ENCODE measurements at places on chromosomes 4 and X.

DNA sequence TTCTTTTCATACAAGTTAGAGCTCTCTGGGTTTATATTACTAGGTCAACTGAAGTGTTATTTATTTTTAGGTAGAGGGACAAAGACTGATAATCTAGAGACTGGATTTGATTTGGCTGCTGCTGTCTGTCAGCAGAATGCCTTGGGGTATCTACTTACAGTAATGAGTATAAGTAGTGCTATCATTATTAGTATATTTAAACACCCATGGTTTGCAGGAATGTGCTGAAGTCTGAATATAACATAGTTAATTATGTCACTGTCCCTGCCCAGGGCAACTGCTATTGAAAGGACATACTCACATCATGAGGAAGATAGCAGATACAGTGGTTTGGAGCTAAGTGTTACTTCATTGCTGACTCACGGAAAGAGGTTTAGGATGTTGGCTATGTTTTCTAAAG, 76.2 kb downstream of the PRRG1 start:
- no peak for DNase-seq

DNA sequence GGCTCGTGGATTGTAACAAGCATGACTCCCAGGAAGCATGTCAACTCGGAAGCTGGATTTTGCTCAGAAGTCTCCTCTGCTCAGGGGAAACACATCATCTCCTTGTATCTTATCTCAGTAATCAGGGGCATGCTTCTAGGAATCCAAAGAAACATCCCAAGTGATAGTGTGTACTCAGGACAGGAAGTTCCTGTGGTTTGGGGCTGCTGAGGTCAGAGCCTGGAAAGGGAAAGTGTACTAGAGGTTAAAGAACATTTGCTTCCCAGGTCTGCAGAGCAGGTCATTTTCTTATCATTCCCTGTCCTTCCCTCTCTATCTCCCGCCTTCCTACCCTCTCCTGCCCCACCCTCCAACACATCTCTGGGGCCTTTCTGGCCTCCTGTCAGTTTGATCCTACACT, 38.8 kb downstream of the SLC34A2 start:
- no peak for DNase-seq

DNA sequence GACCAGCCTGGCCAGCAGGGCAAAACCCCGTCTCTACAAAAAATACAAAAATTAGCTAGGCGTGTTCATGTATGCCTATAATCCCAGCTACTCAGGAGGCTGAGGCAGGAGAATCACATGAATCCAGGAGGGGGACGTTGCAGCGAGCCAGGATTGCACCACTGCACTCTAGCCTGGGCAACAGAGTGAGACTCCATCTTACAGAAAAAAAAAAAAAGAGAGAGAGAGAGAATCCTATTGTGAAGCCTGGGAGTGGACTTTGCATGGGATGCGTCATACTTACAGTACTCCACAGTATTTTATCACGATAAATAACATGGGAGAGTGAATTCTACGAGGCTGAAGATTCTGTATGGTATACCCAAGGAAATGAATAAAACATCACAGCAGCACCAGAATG, 139.6 kb downstream of the AASDH start:
- DNase-seq = no peak

GRCh38 chrX:23759821-23760220, 16.7 kb upstream of the ACOT9 start:
- no peak for DNase-seq

- DNase-seq = no peak
Measured at GRCh38 chr4:162683659-162684370, 482.9 kb downstream of the NAF1 start.

DNA sequence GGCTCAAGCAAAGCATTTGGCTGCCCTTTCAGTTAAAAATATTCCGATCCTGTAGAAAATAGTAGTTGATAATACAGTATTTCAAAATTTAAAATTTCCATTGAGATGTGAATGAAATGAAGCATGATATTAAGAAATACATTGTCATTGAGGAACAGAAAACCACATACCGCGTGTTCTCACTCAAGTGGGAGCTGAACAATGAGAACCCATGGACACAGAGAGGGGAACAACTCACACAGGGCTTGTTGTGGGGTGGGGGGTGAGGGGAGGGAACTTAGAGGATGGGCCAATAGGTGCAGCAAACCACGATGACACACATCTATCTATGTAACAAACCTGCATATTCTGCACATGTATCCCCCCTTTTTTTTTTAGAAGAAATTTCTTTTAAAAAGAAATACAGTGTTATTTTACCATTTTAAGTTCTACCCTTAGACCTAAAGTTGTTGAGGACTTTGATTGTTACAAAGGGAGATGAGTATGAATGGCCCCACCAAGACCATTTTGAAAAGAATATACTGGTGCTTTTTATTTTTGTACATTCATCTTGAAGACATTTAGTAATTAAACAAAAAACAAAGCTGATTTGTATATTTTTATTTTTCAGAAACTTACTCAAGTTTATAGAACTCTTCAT, 52.0 kb upstream of the IL13RA1 start:
- no peak for DNase-seq

- DNase-seq = no peak
Measured at GRCh38 chr4:138225477-138225876, 16.7 kb downstream of the SLC7A11 start.

GRCh38 chrX:109384699-109385098, 97.2 kb downstream of the GUCY2F start:
- no peak for DNase-seq

- DNase-seq = no peak
Measured at GRCh38 chr4:128225148-128225547, 62.5 kb downstream of the PGRMC2 start.

DNA sequence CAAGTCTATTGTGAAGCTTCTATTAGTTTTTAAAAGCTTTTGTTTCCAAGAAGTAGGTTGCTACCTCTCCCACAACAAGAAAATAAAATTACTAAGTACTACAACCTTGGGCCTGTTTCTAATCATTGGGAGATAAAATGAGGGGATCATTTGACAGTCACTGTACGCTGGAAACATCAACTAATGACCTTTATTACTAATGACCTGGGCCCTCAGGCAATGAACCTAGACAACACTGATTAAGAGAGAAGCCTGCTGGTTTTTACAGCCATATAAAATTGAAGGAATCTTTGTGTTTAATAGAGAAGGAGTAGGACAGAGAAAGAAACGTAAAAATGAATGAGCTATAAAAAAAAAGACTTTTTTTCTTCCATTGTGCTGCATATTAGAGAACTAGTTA, 1000.9 kb downstream of the STPG2 start:
- no peak for DNase-seq

DNA sequence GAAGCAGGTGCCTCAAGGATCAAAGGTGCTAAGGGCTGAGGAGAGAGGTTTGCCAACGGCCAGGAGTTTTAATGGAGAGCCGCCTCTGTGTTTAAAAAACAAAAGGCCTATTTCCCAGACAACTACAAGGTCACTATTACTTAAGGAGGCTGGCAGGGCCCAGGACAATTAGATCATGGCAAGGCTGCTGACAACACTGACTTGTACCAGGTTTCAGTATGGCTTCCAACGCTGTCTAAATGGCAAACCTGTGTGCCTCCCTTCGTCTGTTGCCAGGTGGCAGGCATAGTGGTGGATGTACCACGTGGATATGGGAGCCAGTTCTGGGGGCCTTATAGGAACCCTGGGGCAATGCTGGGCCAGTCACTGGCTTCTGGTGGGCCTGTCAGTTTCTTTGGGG, 41.0 kb downstream of the NSG1 start:
- no peak for DNase-seq

DNA sequence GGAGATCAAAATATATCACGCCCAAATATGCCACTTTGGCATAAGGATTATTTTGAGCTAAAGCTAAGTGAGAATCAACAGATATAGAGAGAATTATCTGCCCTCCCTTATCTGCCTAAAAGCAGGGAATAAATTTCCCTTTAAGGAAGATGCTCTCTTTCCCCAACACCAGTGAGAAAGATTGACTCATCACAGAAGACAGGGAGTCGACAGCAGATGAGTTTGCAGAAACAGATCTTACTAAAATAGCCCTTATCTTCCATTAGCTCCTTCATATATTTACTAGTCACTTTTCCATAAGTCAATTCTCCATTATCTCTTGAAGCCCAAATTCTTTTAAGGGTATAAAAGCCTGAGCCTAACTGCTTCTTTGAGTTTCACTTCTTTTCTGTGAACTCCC, 156.6 kb downstream of the CAMK2D start:
- DNase-seq = no peak

- DNase-seq = no peak
Measured at GRCh38 chr4:22787753-22788375, 95.1 kb downstream of the GBA3 start.

GRCh38 chr4:154586296-154587033, 4.1 kb downstream of the FGA start:
- DNase-seq = no peak

All from DND-41 (cell line).